Right lobe of liver (tissue), 6 donors: ENCODE measurements at places on chromosomes 3 and 15. TPM values are rescaled to one million over a fixed set of nuclear protein-coding genes. Genes with fewer than 3 reads are reported as not detected.
A peak's percentile ranks its signal among the peaks of the same experiment; 100 is the strongest.

DNA sequence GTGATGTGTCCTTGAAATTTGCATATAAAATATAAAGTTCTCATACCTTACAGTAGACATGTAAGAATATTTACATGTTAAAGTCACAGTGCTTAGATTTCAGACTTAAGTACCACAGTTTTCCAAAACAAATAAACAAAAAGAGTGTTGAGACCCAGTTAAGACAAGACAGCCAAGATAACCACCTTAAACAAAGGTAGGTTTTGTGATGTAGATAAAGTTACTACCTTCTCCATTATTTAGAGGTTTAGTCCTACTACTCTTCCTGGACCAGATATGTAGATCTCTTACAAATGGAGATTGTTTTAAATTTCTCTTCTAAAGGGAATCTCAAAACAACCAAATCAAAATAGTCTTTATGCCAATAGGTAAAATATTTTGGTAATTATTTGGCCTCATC, 15.7 kb downstream of the OR5H15 start:
- no peaks in the 10 kb centered on the region for H3K4me1 ChIP-seq
- no peaks in the 10 kb centered on the region for H3K27me3 ChIP-seq

- no peak for DNase-seq
- no peak overlapping the region for H3K4me3 ChIP-seq
- H3K36me3 ChIP-seq: no peaks in the 10 kb centered on the region
- H3K27ac ChIP-seq: no peak overlapping the region
- H3K4me1 ChIP-seq: no peaks in the 10 kb centered on the region
- no peaks in the 10 kb centered on the region for H3K27me3 ChIP-seq
Observed at GRCh38 chr15:29348336-29348914, 78.8 kb upstream of the NSMCE3 start.

The C3orf85 gene
- 8.3 TPM for total RNA-seq

GRCh38 chr3:146589899-146590508, 15.1 kb downstream of the PLSCR5 start:
- no peaks in the 10 kb centered on the region for H3K36me3 ChIP-seq
- H3K27me3 ChIP-seq: no peaks in the 10 kb centered on the region
- DNase-seq: no peak
- H3K27ac ChIP-seq: no peak overlapping the region

DNA sequence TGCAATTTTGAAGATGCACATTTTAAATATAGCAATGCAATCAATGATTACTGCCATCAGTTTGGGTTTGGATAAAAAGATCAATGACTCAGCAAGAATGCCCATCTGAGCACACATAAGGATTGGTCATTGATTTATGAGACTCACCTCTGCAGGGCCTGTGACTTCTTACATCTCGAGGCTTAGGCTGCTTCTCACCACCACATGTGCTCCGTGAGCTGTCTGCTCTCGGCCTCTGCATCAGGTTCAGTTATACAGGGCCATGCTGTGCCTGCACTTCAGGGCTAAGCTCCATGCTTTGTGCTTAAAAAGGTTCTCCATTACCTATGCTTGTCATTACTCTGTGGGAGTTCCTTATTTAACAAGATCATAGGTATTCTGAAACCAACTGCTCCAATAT, 887.5 kb downstream of the DIPK2A start:
- H3K27me3 ChIP-seq: no peaks in the 10 kb centered on the region
- no peaks in the 10 kb centered on the region for H3K4me1 ChIP-seq
- no peaks in the 10 kb centered on the region for H3K36me3 ChIP-seq
- H3K27ac ChIP-seq: no peak overlapping the region
- H3K4me3 ChIP-seq: no peak overlapping the region

GRCh38 chr3:32498252-32498651, 4.4 kb downstream of the CMTM6 start:
- peaks cover 50% of the 10 kb centered on the region for H3K4me1 ChIP-seq
- peak overlapping the region; percentile 9 for H3K4me3 ChIP-seq
- no peaks in the 10 kb centered on the region for H3K27me3 ChIP-seq
- DNase-seq: no peak
- no peak overlapping the region for H3K27ac ChIP-seq

DNA sequence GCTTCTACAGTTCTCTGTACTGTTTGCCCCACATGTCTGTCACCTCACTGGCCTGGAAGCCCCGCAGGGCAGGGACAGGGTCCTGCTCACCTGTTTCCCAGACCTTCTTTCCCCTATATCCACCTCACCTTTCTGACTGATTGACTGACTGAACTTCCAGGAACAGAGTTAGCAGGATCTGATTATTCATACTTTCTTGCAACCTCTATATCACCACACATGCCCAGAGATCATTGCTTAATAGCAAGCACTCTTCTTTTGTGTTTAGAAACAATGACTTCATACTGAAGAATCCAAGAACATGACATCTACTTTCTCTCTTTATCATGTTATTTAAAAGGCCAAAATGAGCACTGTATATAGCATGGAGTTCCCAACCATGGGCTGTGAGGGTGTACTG, 18.0 kb upstream of the CLEC3B start:
- DNase-seq: no peak
- H3K36me3 ChIP-seq: no peaks in the 10 kb centered on the region
- no peak overlapping the region for H3K27ac ChIP-seq
- no peaks in the 10 kb centered on the region for H3K4me1 ChIP-seq
- H3K27me3 ChIP-seq: no peaks in the 10 kb centered on the region

GRCh38 chr3:31848911-31849310, 132.2 kb downstream of the OSBPL10 start:
- no peaks in the 10 kb centered on the region for H3K36me3 ChIP-seq
- no peak for DNase-seq
- H3K4me3 ChIP-seq: no peak overlapping the region
- H3K27me3 ChIP-seq: no peaks in the 10 kb centered on the region
- no peaks in the 10 kb centered on the region for H3K4me1 ChIP-seq
- H3K27ac ChIP-seq: no peak overlapping the region

DNA sequence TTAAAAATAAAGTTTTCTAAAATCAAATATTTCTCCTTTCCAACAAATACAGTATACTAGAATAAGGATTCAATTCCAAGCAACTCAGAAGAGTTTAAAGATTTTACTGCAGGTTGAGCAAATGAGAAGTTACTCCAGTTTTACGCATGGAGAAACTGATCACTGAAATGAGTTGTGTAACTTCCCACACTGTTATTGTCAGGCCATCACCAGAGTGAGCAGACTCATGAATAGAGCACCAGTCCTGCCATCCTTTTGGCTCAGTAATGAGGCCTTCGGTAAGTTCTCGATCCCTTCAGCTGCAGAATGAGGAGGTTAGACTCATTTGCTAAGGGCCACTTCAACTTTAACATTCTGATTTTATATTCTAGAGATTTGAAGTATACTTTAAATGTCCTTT, 48.1 kb downstream of the OSBPL10 start:
- H3K27ac ChIP-seq: no peak overlapping the region
- no peak for DNase-seq
- H3K4me3 ChIP-seq: no peak overlapping the region

- no peak for DNase-seq
- peaks cover 33% of the 10 kb centered on the region for H3K36me3 ChIP-seq
- peaks cover 14% of the 10 kb centered on the region for H3K4me1 ChIP-seq
- no peak overlapping the region for H3K4me3 ChIP-seq
- no peak overlapping the region for H3K27ac ChIP-seq
- no peaks in the 10 kb centered on the region for H3K27me3 ChIP-seq
Observed at GRCh38 chr15:90889313-90889730, 5.0 kb downstream of the FES start.

The GNL3 gene
- 20.0 TPM for total RNA-seq

DNA sequence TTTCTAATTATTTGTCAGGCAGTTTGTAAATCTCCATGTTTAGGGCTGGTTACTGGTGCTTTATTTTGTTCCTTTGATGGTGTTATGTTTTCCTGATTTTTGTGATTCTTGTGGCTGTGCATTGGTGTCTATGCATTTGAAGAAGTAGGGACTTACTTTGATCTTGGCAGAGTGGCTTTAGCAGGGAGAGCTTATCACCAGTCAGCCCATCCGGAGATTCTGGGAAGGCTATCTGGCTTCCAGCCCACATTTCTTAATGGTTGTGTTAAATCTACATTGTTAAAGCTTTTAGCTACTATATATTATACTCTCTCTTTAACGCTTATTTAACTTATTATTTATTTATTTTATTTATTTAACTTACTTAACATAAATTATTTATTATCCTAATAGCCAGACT, 35.1 kb downstream of the FBXL2 start:
- H3K4me3 ChIP-seq: no peak overlapping the region
- H3K27me3 ChIP-seq: no peaks in the 10 kb centered on the region
- DNase-seq: no peak
- no peaks in the 10 kb centered on the region for H3K36me3 ChIP-seq
- no peaks in the 10 kb centered on the region for H3K4me1 ChIP-seq

DNA sequence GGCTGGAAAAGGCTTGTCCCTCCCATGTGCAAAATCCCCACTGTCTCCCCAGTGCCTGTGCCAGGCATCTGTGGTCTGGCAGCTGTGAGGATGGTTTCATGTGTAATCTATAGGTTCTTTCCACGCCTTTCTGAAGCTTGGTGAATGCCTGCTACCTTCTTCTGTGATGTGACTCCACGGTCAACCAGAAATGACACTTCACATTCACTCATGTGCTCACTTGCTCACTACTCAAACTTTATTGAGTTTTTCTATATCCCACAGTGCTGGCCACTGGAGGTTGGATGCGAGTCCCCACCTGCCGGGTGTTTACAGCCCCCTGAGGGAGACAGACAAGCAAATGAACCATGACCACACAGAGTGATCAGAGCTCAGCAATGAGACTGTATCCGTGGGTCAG, 27.9 kb upstream of the TLE3 start:
- H3K27me3 ChIP-seq: no peaks in the 10 kb centered on the region
- DNase-seq: no peak
- no peaks in the 10 kb centered on the region for H3K36me3 ChIP-seq
- H3K4me3 ChIP-seq: no peak overlapping the region
- H3K27ac ChIP-seq: no peak overlapping the region

GRCh38 chr15:32643907-32644445, 2.5 kb downstream of the SCG5 start:
- H3K4me1 ChIP-seq: peaks cover under 1% of the 10 kb centered on the region
- no peaks in the 10 kb centered on the region for H3K27me3 ChIP-seq
- no peak overlapping the region for H3K27ac ChIP-seq
- no peak overlapping the region for H3K4me3 ChIP-seq
- H3K36me3 ChIP-seq: no peaks in the 10 kb centered on the region

The CGNL1 gene
- 54.5 TPM for total RNA-seq

- no peak overlapping the region for H3K27ac ChIP-seq
- no peaks in the 10 kb centered on the region for H3K27me3 ChIP-seq
- H3K4me1 ChIP-seq: peaks cover 39% of the 10 kb centered on the region
- DNase-seq: no peak
- no peak overlapping the region for H3K4me3 ChIP-seq
- no peaks in the 10 kb centered on the region for H3K36me3 ChIP-seq
Observed at GRCh38 chr15:99571299-99571698, 5.5 kb downstream of the MEF2A start.

DNA sequence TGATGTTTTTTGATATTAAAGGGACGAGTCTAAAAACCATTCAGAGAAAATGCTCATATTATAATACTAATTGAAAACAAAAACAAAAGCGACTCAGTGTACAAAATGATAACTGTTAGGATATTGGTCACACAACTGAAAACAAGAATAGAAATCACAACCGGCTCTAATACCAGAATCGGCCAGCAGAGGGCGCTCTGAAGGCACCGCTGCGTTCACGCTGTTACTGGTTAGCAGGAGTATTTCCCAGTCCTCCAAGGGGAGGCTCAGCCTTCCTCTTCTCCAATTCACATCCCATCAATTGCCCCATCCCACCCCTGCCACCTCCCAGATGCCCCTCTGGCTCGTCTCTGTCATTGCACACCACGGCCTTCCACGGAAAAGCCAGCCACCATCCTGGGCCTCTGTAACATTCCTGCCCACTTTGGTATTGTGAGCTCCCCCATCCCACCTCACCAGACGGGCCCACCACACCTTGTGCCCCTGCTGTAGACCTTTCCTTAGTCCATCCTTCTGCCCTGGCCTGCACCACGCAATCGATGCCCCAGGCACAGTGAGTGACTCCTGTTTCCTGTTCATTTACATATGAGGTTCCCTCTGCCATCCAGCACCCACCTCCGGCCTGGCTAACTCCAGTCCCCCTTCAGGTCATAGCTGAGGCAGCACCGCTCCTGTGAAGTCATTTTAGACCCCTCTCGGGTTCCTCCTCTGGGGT, 8.5 kb downstream of the FAM107A start:
- DNase-seq: peak; percentile 69
- no peak overlapping the region for H3K27ac ChIP-seq
- H3K4me3 ChIP-seq: no peak overlapping the region
- H3K4me1 ChIP-seq: no peaks in the 10 kb centered on the region

DNA sequence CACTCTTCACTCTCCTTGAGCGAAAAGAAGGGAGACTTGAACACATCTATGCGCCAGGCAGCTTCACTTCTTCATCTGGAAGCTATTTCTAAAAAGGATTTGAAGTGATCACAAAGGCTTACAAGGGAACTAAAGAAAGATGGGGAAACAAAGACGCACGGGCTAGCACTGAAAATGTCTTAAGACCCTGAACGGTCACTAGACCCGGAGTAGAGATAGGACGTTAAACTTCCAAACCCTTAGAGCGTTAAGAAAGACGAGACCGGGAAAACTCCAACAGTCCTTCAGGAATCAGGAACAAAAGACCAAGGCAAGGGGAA, 47.5 kb upstream of the EPHB3 start:
- H3K27ac ChIP-seq: no peak overlapping the region
- H3K27me3 ChIP-seq: no peaks in the 10 kb centered on the region
- no peaks in the 10 kb centered on the region for H3K36me3 ChIP-seq
- no peak for DNase-seq

The SERINC4 gene
- total RNA-seq: not detected

- H3K36me3 ChIP-seq: no peaks in the 10 kb centered on the region
- no peak overlapping the region for H3K27ac ChIP-seq
- no peak for DNase-seq
- H3K4me3 ChIP-seq: no peak overlapping the region
- H3K4me1 ChIP-seq: peaks cover 2% of the 10 kb centered on the region
Observed at GRCh38 chr3:186845756-186846155, 3.2 kb downstream of the ADIPOQ start.

DNA sequence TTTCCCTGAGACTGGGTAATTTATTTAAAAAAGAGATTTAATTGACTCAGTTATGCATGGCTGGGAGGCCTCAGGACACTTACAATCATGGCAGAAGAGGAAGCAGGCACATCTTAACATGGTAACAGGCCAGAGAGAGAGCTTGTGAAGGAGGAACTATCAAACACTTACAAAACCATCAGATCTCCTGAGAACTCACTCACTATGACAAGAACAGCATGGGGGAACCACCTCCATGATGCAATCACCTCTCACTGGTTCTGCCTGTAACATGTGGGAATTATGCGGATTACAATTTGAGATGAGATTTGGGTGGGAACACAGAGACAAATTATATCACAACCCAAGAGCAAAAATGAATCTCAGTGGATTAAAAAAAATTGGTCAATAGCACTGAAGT, 416.0 kb upstream of the TMCO5A start:
- H3K27me3 ChIP-seq: no peaks in the 10 kb centered on the region
- H3K4me3 ChIP-seq: no peak overlapping the region
- H3K36me3 ChIP-seq: no peaks in the 10 kb centered on the region
- no peaks in the 10 kb centered on the region for H3K4me1 ChIP-seq
- H3K27ac ChIP-seq: no peak overlapping the region

DNA sequence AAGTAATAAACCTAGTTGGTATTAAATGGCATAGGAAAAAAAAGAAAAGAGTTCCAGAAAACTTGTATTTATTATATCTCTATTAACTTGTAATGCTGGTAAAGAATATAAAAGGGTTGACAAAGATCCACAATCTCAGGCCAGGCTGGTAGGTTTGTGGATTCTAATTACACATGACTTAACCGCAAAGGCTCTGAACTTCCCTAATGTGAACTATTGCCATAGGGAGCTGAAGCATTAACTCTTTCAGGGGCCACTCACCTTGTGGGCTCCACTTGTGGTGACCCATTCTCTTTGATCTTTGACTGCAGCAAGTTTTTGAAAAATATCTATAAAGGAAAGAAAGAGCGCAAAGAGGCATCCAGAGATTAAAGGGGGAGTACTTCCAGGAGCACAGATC, 58.5 kb downstream of the NEK10 start:
- H3K4me3 ChIP-seq: no peak overlapping the region
- H3K27me3 ChIP-seq: no peaks in the 10 kb centered on the region
- H3K27ac ChIP-seq: no peak overlapping the region
- H3K36me3 ChIP-seq: no peaks in the 10 kb centered on the region
- no peaks in the 10 kb centered on the region for H3K4me1 ChIP-seq
